ENCODE measurements at places on chromosomes 12 and 14.

DNA sequence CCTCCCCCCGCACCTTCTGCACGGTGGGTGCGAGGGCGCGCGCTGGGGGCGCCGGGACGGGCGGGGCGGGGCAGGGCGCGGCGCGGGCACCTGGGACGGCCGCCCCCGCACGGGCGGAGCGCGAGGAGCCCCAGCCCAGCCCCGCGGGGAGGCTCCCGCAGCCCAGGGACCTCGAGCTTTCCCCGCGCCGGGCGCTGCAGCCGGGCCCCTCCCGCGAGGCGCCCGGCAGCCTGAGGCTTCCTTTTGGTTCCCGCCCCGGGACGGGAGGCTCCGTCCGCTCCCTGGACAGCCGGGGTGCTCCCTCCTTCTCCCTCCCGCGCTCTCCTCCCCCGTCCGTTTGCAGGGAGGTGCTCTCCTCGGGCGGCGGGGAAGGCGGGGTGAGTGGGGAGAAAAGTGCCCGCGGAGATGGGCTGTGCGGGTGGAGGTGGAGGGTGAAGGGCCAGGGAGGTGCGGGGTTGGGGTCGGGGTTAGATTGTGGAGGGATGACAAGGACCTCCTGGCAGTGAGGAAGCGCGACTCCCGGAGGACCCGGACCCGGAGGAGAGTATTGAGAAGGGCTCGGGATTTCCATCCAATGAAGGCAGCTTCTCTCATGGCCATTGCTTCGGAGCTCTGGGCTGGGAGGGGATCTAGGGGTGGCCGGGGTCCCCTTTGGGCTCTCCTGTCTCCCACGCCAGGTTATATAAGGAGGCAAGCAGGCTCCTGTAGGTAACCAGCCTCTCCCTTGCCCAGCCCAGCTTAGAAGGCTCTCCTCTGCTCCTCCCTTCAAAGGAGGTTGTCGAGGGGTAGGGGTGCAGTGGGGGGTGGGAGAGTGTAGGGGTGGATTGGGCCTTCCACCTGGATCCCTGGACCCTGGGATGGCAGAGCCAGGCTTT lies 645 bp downstream of the JDP2 start:
- no peak for DNase-seq

DNA sequence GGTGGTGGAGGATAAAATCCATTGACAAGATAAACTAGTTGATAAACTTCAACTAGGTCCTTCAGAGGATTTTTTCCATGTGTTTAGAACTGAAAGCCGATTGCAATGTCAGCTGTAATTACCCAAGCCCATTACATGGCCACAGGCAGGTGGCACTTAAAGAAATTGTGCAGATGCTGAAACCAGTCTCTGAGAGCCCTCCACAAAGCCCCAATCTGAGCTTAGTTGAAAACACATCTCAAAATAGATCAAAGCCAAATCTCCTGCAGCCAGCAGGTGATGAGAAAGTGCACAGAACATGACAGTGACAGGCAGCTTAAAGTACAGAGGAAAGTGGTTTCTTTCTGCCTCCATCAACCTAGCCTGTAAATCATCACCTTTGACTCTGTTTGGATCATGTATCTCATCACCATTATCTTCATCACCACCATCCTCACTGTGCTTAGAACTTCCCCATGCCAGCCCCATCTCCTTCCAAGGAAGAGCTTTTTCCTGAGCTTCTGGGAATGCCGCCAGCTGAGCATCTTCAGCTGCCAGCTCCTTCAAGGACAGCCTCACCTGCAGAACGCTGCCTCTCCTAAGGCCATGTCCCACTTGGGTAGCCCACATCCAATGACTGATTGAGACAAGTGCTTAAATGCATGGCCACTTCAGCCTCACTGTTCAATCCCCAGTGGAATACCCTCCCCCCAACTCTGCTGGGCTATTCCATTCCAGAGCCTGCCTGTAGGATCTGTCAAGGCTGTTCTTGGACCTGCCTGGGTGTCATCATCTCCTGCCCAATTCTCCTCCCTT lies 219.5 kb upstream of the TMEM132C start:
- no peak for DNase-seq

- no peak for DNase-seq
Observed at GRCh38 chr14:66603945-66604344, 96.0 kb downstream of the GPHN start.

GRCh38 chr14:96204151-96205058 lies at the start of gene BDKRB2:
Gene BDKRB2, plus strand, starts transcription at chr14:96204839. Its CDS starts 32,269 bp downstream, at chr14:96237108.
- DNase-seq, result peak; percentile 79

DNA sequence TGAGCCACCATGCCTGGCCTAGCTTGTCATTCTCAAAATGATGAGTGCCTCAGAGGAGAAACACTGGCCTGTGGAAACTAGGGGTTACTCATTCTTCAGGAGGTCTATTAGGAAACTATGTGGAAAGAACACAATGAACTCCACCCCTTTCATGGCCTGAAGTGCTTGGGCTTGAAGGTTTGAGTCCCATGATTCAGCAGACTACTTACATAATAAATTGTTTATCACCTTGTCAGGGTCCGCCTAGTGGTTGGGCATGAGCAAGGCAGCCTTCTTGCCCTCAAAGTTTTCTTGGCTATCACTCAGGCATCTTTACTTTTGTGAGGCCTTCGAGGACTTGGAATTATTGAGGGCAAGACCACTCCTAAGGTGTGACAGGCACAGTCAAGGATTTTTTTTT lies 251.2 kb downstream of the ACSS3 start:
- DNase-seq, result no peak

GRCh38 chr12:96810057-96810456 lies 97.0 kb upstream of the NEDD1 start:
- no peak for DNase-seq

DNA sequence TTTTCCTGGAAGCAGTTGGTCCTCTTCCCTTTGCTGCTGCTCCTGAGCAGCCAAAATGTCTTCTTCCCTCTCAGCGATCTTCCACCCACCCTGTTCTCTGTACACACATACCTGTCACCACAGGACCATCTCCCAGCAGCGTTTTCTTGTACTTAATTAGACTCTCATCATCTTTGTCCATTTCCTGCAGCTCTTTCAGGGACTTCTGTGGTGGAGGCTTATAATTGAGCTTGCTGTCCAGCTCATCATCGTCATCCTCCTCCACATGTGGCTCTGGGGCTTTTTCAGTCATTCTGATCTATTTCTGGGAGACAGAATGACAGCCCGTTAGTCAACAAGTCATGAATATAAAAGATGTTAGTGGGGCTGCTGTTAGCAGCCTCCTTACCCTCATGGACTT lies 11.0 kb downstream of the ARHGDIB start:
- no peak for DNase-seq

DNA sequence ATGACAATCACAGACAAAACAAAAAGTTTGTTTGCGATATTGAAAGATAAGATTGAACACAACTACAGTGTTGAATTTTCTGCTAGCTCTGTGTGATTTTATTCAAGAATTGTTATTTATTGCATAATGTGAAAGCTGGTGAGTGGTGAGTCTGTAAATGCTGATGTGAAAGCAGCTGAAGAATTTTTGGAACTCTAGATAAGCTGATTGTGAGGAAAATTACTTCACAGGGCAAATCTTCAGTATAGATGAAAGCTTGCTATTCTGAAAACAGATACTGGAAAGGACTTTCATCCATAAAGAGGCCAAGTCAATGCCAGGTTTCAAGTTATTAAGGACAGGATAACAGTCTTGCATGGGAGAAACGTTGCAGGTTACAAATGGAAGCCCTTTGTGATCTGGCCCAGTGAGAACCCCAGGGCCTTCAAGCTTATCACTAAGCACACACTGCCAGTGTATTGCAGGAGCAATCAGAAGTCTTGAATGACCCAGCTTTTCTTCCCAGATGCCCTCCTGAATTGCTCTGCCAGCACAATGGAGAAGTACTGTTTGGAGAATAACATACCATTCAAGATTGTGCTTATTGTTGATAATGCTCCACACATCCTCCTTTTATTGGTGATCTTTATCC lies 153.7 kb downstream of the PCNX1 start:
- no peak for DNase-seq

DNA sequence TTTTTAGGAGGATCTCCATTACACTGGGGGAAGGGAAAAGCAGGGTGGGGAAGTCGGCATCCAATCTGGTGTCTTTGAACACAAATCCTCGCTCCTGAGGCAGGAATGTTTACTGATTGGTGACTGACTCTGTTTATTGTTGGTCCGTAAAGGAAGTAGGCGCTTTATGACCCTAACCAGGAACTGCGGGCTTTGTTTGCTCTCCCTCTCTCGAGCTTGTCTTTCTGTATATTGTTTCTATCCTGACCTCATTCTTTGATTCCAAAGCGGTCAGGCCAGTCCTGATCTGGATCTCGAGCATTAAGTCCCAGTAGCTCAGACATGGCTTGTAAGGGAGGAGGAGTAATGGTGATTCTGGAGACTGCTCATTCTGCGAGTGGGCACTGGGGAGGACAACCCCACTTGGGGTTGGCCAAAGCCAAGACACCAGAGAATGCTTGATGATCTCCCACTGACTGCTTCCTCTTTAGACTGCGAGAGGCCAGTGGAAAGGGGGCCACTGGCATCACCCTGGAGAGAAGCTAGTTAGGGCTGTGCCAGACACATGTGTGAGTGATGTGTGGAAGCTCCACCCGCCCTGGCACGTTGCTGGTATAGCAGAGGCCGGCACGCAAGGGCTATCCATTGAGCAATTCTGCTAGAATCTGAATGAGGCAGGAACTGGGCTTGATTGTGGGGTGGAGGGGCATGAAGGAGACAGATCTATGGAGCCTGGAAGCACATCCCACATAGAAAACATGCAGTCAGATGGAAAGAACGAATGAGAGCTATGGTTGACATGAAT lies 194.6 kb downstream of the PAX9 start:
- DNase-seq, result no peak

DNA sequence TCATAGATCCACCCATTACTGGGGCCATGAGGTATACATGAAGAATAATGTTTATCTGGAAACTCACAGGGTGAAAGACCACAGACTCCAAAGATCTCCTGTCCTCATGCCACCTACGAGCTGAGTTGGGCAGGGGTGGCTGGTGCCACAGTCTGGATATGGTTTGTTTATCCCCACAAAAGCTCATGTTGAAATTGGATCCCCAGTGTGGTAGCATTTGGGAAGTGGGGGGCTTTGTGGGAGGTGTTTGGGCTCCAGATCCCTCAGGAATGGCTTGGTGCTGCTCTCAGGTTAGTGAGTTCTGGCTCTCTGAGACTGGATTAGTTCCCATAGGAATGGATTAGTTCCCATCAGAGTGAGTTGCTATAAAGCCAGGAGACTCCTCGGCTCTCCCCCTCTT lies 192.3 kb upstream of the FSCB start:
- DNase-seq, result no peak

- DNase-seq, result no peak
Observed at GRCh38 chr14:31854508-31855075, 222.5 kb upstream of the ARHGAP5 start.

DNA sequence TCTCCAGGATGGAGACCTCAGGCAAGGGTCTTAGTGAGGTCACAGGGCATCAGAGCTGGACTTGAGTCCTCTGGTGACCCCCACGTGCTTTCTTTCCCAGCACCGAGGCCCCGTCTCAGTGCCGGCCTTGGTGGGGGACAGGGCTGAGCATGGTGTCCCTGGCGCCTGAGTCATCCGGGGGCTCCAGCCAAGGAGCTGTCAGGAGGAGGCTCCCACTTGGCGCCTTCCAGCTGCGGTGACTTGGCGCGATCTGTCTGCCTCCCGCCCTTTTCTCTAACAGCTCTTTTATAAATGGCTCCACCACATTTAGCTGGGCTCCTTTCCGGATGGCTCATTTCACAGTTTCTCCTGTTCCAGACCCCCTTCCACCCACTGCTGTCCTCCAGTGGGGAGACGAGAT lies 60.4 kb downstream of the PRMT8 start:
- DNase-seq, result no peak

GRCh38 chr12:25573346-25573745 lies 20.3 kb upstream of the LMNTD1 start:
- DNase-seq, result no peak

GRCh38 chr12:100138048-100138802 lies 4.4 kb downstream of the BLTP3B start:
- no peak for DNase-seq

GRCh38 chr14:92651758-92652406 lies 96.5 kb downstream of the LGMN start:
- no peak for DNase-seq

DNA sequence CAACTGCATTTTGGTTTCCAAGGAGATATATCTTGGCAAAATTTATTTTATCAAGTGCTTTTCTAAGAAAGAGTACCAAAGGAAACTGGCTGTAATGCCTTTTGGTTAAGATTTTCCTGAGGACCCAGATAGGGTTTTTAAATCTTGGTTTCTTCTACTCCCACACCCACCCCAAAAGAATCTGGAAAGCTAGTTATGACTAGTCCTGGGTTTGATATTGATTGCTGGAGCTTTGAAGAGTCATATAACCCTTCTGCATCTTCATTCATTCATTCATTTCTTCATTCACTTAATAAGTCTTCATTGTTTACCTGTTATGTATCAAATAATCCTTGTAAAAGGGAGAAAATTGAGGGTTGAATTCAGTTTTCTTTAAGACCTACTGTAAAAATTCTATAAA lies 425.2 kb downstream of the PCNX1 start:
- no peak for DNase-seq

- DNase-seq, result no peak
Observed at GRCh38 chr12:18591473-18591872, 146.3 kb downstream of the PLCZ1 start.

- DNase-seq, result no peak
Observed at GRCh38 chr12:131591136-131591535, 119.8 kb upstream of the SFSWAP start.
